ENCODE measurements at places on chromosomes 3 and 15. TPM values are rescaled to one million over a fixed set of nuclear protein-coding genes. Genes with fewer than 3 reads are reported as not detected.

DNA sequence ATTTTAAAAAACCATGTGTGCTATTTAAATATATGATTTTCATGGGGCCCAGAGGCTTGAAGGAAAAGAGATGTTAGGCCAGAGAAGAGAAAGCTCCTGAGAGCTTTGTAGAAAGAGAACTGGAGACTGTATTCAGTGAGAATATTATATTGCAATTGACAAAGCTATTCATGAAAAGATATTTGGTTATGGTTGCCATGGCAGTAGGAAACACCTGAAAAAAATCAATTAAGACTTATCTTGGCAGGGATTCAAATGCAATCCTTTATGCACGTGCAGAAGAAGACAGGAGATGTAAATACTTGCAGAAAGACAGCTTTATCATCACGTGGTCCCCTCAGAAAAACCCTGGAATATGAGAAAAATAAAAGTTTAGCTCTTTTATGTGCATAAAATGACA, 636.0 kb upstream of the TBL1XR1 start:
- no peak for DNase-seq

DNA sequence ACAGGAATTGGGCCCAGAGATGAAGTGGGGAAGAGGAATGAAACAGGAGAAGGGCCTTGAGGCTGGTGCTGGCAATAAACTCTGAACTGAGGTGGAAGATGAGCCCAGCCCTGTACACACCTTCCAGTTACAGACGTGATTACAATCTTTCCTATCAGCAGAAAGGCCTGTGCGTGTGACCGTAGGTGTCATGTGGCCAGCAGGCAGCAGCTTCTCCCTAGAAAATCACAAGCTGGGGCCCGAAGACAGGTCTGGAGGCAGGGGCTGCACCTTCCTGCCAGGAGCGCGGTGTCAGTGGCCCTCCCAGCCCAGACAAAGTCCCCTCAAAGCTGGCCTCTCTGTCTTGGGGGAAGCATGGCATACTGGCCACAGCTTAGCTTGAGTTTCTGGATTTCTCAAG, 16.7 kb upstream of the PIGZ start:
- no peak for DNase-seq

DNA sequence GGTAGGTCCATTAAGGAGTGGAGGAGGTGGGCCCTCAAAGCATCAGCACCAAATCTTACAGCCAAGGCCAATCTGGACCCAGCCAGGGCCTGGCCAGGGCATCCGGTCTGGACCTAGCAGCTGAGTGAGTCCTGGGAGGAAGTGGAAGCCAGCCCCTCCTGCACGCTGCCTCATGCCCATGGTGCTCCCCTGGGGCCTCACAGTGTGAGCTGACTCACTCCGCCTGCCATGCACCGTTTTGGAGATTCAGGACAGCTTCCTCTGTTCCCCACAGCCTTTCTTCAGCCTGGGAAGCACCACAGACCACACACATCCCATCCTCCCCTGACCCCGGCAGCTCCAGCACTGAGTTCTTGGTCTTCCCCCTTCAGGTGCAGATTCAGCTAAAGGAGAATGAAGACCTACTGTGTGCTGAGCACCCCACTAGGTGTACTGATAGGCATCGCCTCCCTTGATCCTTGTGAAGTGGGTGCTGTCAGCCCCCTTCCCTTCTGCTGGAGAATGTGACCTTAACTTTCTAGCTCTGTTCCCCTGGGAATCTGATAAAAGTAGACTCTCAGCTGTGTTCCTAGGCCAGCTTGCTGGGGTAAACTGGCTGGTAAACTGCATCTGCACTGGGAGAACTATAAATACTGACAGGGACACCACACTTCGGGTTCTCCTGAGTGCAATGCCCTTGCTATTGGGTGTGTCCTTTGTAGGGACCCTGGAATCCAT, 36.8 kb upstream of the SEC13 start:
- peak; percentile 56 for DNase-seq

Gene CFAP100
- total RNA-seq: not detected

- DNase-seq: no peak
Observed at GRCh38 chr3:148168347-148168746, 529.4 kb upstream of the AGTR1 start.

GRCh38 chr3:98086873-98087272, at the start of gene OR5AC2:
OR5AC2 (plus strand) TSS chr3:98087173; CDS start chr3:98087173, 0 bp downstream.
- no peak for DNase-seq

Gene CHD2
- total RNA-seq: 27.4 TPM

- no peak for DNase-seq
Observed at GRCh38 chr3:154125378-154126030, 4.3 kb downstream of the ARHGEF26 start.

DNA sequence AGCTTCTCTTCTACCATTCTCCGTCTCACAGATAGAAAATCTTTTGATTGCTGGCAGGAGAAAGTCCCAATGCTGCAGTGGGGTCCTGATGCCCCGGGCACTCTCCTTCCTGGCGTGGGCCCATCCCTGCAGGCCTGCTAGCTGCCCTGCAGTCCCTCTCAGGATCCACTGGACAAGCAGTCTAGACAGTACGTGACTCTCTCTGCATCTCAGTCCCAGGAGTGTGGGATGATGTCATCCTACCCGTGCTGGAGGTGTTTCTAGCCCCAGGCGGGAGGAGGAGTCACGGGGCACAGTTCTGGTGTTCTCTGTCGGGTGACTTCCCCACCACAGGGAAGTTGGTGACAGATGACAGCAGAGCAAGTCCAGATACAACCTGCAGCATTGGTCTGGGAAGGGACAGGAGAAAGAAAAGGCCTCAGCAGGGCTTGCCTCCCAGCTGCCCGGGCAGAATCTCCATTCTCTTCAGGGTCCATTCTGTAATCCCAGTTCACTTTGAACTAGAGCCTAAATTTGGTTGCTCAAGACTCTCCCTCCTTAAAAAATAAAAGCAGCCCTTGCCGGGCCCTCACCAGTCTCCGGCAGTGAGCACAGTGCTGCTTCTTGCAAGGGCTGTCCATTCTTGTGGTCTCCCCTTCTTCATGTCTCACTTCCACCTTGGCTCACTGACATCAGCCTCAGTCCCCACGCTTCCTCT, 30.6 kb downstream of the SLC28A1 start:
- DNase-seq: peak; percentile 26

Data from SK-MEL-5 (cell line).